ENCODE measurements at places on chromosomes 16 and 17. TPM values are rescaled to one million over a fixed set of nuclear protein-coding genes. Genes with fewer than 3 reads are reported as not detected.

NLRC5 gene
- 23.6 TPM for total RNA-seq

HP gene
- total RNA-seq, result not detected

DNA sequence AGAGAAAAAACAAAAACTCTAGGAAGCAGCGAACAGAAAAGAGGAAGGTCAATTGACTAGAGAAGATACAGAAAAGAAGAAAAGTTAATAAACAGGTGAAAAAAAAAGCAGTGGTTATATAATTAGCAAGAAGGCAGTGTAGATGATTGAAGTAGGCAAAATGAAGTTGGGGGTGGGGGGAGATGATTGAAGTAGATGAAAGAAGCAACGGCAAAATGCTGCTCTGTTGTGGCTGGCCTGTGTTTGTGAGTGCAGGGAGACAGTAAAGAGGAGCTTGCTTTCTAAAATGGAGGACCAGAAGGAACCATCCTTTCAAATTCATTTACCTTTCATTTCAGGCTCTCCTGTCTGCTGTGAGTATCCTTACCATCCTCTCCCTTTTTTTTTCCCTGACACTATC lies 3.6 kb downstream of the EVI2B start:
- DNase-seq, result no peak

EFCAB13 gene
- 9.2 TPM for total RNA-seq

GRCh38 chr17:37792787-37793186 lies 47.9 kb upstream of the HNF1B start:
- DNase-seq, result no peak

GRCh38 chr16:86471896-86472295 lies 38.4 kb upstream of the FOXF1 start:
- DNase-seq, result no peak

ZG16 gene
- total RNA-seq, result not detected

GRCh38 chr17:70072546-70073309 lies 2.3 kb upstream of the KCNJ16 start:
- DNase-seq, result no peak

DNA sequence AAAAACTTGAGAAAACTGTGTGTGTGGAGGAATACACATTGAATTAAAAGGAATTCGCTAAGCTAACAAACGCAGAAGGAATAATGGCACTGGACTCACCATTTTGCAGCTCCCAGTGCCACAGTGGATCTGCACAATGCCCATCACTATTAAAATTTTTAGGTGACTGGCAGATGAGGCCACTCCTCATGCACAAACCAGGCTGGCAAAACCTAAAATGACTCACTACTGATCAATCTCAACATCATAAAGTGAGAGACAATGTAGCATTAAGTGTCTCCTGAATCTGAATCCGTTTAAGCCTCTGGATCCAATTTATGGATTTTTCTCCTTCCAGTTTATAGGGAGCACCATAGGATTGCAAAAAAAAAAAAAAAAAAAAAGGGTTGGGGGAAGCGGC lies 20.6 kb downstream of the MYH10 start:
- no peak for DNase-seq

TMEM238L gene
- not detected for total RNA-seq

EFNB3 gene
- 0.26 TPM for total RNA-seq

FAM20A gene
- 14.9 TPM for total RNA-seq

TAT gene
- total RNA-seq, result not detected

TPPP3 gene
- 3.8 TPM for total RNA-seq

KRTAP4-5 gene
- not detected for total RNA-seq
